ENCODE measurements at places on chromosomes 6 and 20. TPM values are rescaled to one million over a fixed set of nuclear protein-coding genes. Genes with fewer than 3 reads are reported as not detected.

DNA sequence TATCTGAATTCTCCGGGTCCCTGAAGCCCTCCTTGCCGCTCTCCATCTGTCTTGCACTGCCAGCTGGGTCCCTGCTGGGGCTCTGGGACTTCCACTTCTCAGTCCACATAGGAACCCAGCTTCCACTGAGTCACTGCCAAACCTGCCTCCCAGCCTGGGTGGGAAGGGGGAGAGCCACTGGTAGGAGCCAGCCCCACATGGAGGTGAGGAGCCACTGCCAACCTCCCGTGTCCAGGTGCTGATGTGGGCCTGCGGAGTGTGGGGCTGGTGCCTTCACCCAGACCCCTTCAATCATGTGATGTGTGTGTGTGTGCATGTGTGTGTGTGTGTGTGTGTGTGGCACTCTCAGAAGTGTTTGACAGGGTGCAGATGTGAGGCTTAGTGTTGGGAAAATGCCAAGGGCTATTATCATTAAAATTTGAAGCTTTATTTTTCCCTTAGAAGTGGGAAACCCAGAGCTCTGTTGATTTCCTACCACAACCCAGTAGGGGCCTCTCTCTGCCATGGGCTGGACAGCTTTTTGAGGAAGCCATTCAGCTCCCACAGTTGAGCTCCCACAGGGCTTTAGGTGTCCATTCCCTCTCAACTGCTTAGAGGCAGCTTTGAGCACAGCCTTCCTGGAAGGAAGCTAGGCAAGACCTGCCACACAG is 9.3 kb upstream of the SGK2 start:
- DNase-seq = no peak

- no peak for DNase-seq
These were observed 683.6 kb downstream of the BCKDHB start for GRCh38 chr6:80789912-80790570.

- DNase-seq = no peak
These were observed 54.7 kb upstream of the SAYSD1 start for GRCh38 chr6:39169448-39170344.

DNA sequence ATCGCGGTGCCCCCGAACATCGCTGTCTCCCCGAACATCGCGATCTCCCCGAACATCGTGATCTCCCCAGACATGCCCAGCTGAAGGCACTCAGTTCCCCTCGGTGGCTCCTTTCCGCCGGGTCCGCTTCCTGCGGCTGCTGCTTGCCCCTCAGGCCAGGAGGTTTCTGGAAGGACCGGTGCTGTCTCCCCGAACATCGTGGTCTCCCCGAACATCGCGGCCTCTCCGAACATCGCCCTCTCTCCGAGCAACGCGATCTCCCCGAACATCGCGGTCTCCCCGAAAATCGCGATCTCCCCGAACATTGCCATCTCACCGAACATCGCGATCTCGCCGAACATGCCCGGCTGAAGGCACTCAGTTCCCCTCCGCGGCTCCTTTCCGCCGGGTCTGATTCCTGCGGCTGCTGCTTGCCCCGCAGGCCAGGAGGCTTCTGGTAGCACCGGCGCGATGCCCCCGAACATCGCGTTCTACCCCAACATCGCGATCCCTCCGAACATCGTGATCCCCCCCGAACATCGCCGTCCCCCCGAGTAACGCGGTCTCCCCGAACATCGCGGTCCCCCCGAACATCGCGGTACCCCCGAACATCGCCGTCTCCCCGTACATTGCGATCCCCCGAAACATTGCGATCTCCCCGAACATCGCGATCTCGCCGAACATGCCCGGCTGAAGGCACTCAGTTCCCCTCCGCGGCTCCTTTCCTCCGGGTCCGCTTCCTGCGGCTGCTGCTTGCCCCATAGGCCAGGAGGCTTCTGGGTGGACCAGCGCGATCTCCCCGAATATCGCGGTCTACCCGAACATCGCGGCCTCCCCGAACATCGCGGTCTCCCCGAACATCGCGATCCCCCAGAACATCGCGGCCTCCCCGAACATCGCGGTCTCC is 808 bp downstream of the ULBP1 start:
- DNase-seq = peak; percentile 20

ROMO1 gene
- 152 TPM for total RNA-seq

NFATC2 gene
- total RNA-seq = 0.12 TPM

RNF217 gene
- total RNA-seq = 8.2 TPM

MUC22 gene
- not detected for total RNA-seq

All from G401 (cell line).